ENCODE measurements at places on chromosomes 2 and 18.

- no peak for DNase-seq
These were observed 155.2 kb downstream of the TWIST2 start for GRCh38 chr2:239002954-239003623.

GRCh38 chr2:24088821-24089359, 4.3 kb upstream of the TP53I3 start:
- DNase-seq, result no peak

GRCh38 chr2:45851576-45852304, 200.3 kb downstream of the PRKCE start:
- peak; percentile 37 for DNase-seq

GRCh38 chr2:109439390-109439786, 174.4 kb downstream of the SEPTIN10 start:
- DNase-seq, result no peak

DNA sequence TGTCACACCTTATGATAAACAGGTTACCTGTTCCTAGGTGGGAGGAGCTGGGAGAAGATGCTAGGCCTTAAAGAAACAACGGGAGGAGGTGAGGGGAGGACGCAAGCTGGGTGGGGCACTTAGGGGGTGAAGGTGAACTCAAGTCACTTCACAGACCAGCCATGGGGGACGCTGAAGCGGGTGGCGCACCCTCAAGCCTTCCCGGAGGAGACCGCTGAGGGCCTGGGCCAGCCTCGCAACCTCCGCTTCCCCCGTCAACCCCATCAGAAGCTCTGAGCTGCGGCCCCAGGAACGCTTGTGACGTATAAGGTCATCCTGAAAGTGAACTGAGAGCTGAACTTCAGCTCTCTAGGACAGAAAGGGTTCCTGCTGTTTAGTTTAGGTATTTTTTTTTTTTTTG, 133.5 kb downstream of the MBP start:
- DNase-seq, result no peak

GRCh38 chr2:166240387-166241313, 112.8 kb upstream of the SCN1A start:
- DNase-seq, result no peak

DNA sequence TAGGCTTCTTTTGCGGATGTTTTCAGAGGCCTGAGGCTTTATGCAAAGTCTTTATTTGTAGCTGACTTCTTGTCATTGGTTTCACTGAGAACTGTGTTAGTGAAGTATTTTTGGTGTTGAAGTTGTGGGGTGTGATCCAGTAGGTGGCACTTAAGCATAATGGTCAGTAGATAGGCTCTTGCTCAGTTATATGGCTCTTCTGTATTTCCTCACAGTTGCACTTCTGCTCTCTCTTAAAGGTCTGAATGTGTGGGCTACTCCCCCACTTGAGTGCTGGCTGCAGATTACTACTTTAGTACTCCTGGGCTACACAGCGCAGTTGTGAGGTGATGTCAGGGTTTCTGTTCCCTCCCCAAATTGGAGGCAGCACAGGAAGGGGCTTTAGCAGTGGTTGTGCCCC, 133.8 kb upstream of the SCN7A start:
- DNase-seq, result no peak

- no peak for DNase-seq
These were observed 129.4 kb downstream of the TCF4 start for GRCh38 chr18:55458456-55459203.

- no peak for DNase-seq
These were observed 137.7 kb downstream of the THADA start for GRCh38 chr2:43458014-43458628.

- DNase-seq, result no peak
These were observed 114.5 kb downstream of the METTL8 start for GRCh38 chr2:171319164-171319810.

- no peak for DNase-seq
These were observed 9.4 kb downstream of the CTIF start for GRCh38 chr18:48548011-48548771.

- DNase-seq, result no peak
These were observed 487.2 kb upstream of the RAB12 start for GRCh38 chr18:8121942-8122480.

GRCh38 chr2:8558956-8559355, 122.9 kb upstream of the ID2 start:
- no peak for DNase-seq

GRCh38 chr18:43665105-43665788, 388.0 kb upstream of the SYT4 start:
- DNase-seq, result peak; percentile 8

- no peak for DNase-seq
These were observed 247.6 kb upstream of the TNP1 start for GRCh38 chr2:217107480-217107879.

- DNase-seq, result peak; percentile 16
These were observed 889.1 kb upstream of the GCFC2 start for GRCh38 chr2:76599732-76600368.

DNA sequence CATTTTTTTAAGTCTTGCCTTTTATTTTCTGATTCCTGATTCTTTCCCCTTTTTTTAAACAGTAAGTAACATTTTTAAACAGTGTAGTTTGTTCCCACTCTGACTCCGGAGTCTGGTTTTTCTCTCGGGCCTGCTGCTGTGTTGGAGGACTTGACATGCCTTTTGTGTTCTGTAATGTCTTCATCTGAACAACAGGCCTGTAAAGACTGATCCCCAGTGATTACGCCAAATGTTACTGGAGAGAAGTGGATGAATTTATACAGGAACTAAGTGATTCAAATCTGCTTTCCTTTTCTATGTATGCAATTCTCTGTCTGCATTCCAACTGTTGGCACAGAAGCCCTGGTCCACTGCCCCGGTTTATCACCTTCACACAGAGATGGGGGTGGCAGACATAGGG, 54.3 kb upstream of the RMDN2 start:
- DNase-seq, result no peak

GRCh38 chr18:13430663-13431062, 212.1 kb downstream of the LDLRAD4 start:
- DNase-seq, result no peak

GRCh38 chr2:202495230-202495604, 119.1 kb downstream of the BMPR2 start:
- no peak for DNase-seq
